ENCODE measurements at places on chromosomes 6 and 20.

- no peak for DNase-seq
Measured at GRCh38 chr6:96522465-96523009, 931 bp downstream of the UFL1 start.

DNA sequence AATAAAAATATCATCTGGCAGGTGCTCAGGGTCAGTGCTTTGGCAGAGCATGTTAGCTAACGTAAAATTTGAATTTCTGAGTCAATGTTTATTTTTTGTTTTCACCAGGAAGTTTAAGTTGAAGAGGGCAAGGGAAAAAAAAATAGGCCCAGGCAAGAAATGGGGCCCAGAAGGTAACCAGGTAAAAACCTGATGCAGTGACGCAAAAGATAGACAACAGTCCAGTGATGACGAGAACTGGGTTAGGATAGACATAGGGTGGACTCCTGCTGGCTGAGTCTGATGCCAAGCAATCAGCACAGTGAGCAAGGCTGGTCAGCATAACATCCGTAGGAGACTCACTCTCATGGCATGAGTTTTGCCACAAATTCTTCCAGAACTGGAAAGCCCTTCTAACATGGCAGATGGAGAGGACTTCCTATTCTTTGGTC is 42.2 kb downstream of the ZHX3 start:
- no peak for DNase-seq

GRCh38 chr6:5752391-5752680 is 254.4 kb downstream of the NRN1 start:
- no peak for DNase-seq

DNA sequence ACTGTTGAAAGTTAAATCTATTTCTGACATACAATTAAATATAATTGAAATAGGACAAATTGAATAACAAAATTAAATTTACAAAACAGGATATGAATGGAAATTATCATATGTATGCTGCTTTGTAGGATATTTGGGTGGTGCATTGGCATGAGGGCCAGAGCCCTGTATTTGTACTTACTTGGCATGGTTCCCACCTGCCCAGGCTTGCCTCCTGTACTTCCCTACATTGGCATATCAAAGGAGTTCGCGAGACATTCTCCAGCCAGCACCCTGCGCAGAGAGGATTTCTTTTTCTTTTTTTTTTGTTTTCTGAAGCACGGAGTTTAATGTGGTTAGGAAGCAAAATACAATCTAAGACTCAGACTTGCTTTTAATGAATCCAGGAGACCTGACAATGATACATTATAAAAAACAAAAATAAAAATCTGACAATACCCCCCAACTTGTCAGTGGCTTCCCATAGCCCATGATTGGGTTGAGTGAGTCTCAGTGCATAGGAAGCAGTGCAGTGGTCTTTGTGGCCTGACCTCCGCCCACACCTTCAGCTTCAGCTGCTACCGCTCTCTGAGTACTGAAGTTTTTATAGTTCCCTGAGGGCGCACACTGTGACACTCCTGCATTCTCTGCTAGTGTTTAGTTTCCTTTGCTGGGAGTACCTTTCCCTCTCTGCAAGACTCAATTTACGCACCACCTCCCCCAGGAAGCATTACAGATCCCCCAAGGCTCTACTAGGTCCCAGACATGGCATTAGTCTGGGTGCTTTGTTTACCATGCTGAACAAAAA is 440.8 kb downstream of the UTRN start:
- no peak for DNase-seq

DNA sequence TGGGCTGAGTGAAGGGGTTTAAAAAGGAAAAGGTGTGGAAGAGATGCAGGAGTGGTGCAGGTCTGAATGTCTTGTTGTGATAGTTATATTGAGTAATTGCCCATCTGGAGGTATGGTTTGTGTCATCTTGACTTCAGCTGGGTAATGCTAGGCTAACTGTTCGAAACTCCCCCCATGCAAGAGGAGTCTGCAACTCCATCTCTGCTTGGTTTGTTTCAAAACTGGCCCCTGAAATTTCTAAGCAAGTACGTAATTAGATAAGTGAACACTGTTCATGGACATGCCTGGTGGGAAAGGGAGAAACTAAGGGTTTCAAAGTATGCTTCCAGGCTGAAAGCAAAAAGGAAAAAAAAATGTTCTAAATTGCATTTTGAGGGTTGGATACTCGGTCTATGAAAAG is 17.1 kb downstream of the TTK start:
- no peak for DNase-seq
